HuH-7 (cell line): ENCODE measurements at places on chromosomes 5 and 9.

DNA sequence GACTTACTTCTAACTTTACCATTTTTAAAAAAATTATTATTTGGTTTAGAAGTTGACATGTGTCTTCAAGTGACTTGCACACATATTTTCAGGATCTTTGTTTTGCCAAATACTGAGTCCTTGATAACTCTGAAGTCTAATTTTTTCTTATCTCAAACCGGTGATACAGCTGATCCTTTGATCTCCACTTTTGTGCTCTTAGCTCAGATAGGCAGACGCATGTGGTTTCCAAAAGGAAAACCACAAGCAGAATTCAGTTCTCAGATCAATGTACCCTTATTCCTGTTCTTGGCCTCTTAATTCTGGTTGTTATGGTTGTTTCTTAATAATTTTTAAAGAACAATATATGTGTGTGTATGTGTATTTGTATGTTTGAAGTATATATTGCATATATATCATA, 238.3 kb upstream of the EDIL3 start:
- no peak for DNase-seq

DNA sequence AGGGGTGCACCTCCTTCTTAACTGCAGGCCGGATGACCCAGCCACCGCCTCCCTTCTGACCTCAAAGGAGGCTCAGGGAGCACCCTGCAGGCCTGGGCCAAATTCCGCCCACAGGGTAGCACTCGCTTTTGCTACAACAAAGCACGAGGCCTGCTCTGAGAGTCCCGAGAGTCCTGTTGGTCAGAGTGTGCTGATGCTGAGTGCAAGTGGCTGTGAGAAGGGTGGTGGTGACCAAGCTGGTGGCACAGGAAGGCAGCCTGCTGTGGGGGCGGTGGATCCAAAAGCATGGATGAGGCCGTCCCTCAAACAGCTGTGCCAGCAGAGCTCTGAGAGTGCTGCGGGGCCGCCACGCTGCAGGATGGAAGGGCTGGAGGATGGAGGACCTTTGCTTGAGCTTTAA, 101.8 kb downstream of the AK8 start:
- no peak for DNase-seq

DNA sequence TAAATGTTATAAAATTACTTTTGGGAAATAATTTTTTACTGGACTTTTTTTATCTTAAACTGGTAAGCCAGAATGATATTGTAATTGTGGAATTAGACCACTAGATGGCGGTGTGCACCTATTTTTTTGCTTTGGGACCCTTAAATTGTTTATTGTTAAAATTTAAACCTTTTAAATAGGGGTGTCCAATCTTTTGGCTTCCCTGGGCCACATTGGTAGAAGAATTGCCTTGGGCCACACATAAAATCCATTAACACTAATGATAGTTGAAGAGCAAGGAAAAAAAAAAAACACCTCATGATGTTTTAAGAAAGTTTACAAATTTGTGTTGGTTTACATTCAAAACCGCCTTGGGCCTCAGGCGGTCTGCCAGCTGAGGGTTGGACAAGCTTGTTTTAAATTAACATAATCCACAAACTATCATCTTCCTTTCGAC, 28.4 kb upstream of the GADD45G start:
- DNase-seq: no peak

DNA sequence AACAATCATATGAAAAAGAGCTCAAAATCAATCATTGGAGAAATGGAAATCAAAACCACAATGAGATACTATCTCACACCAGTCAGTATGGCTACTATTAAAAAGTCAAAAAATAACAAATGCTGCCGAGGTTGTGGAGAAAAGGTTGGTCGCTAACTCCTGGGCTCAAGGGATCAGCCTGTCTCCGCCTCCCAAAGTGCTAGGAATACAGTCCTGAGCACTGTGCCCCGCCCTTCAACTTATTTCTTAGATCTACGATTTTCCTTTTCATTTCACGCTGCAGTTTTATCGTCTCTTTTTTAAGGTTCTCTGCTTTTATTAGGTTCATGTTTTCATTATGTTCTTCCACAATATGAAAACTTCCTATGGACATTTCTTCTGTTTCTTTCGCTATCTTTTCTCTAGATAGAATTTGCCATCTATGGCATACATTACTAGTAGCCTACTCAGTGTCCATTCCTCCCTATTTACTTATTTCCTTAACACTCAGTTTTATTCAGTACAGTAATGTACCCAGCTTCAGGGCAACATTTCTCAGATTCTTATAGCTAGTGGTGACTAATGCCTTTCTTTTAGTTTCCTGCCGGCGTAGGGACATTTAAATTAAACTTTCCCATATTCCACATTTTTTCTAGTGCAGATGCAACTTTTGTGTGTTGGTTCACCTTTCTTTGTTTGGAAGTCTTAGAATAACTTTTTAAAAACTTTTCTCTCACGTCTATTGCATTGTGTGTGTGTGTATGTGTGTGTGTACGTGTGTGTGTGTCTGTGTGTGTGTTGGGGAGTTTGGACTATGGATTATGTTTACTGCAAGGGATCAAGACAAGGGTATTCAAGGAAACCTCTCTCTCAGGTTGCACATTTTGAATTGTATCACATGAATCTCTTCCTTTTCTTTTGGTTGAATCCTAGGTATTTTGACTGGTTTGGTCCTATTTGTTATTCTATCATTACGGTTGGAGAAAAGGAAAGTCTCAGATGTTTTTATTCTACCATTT, 21.6 kb upstream of the FBN2 start:
- DNase-seq: no peak

DNA sequence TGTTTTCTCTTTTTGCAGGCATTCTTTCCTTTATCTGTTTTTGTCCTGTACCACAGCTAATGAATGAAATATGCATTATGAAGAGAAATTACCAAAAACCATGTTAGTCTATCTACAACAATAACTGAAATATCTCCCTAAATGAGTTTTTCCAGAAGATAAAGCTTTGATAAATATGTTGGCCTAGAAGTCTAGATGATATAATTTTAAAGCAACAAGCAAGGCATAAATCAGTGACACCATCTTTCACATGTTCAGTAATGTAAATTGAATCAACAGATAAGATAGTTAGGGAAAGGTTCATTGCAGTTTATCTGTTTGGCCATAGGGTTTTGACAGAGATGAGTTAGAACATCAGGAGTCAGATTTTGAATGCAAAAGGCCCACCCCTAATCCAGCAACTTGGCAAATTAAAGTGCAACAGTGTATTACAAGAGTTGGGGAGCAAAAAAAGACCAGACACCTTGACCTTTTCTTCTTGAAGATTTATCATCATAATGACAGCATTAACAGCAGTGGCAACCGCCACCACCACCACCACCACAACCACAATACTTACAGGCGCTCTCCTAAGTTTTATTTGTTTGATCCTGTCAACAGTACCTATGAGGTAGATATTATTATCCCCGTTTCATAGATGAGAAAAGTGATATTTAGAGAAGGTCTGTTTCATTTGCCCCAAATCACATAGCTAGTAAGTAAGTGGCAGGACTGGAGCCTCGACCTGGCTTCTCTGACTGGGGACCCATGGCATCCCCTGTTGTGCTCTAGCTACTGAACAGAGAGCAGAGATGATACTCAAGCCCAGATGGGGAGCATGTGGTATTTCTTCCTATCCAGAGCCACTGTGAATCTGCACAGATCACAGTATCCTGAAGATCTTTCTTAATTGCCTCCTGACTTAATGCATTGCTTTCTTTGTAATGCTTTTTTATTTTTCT, 122.8 kb upstream of the DHFR start:
- no peak for DNase-seq

DNA sequence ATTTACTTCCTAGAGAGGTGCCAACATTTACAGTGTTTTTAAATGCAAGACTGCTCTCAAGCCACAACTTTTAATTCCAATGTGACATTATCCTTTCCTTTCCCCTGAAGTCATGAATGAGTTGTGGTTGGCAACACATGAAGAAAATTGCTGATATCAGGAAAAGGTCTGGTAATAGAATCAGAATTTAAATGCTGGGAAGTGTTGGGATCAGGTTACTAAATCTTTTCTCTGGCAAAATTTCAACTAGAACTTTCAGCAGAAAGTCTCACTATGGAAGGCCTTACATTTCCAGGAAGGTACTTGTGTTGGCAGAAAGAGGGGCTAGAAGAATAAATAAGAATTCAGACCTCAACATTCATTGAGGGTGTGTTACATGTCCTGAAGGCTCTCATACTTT, 10.6 kb upstream of the SLC44A1 start:
- no peak for DNase-seq

DNA sequence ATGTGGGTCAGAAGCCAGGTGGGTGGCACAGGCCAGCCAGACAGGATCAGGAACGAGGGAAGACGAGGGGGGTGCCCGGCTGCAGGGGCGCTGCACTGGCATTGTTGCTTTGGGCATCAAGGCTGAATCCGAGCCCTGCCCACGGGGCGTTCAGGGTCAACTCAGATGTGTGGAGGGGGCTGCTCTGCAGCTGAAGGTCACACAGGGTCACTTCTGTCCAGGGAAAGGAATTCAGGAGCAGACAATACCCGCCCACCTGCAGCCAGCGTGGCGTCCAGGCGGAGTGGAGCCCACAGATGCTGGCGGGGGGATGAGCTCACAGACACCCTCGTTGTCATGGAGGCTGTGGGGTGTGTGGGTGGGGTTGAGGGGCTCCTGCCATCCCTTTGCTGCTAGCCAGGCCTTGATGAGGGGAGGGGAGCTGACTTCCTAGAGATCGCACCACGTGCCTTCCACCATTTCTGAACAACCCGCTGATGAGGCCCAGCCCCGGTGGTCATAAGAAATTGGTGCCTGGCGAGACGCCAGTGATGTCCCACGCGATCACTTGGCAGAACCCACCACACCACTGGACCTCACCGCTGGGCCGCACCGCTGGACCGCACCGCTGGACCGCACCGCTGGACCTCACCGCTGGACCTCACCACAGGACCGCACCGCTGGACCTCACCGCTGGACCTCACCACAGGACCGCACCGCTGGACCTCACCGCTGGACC, 31.2 kb downstream of the MRPL36 start:
- no peak for DNase-seq

- DNase-seq: peak; percentile 99
Observed at GRCh38 chr9:123360161-123361085, 4.4 kb downstream of the CRB2 start.

DNA sequence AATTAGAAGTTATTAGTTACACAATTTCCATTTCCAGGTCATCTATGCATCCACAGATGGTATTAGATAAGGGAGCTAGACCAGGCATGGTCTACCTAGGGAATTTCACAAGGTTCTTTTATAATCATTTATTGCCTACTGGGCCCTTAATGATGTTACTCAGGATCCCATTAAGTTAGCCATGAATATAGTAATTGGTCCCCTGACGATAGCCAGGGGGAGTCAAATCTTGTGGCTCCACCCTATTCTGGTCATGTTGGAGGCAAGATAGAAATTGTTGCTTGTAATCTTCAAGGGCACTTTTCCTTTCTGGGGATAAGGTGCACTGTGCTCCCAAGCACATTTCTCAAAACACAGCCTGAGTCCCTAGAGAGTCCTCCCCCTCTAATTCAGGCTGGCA, 14.1 kb upstream of the ELL2 start:
- DNase-seq: no peak

DNA sequence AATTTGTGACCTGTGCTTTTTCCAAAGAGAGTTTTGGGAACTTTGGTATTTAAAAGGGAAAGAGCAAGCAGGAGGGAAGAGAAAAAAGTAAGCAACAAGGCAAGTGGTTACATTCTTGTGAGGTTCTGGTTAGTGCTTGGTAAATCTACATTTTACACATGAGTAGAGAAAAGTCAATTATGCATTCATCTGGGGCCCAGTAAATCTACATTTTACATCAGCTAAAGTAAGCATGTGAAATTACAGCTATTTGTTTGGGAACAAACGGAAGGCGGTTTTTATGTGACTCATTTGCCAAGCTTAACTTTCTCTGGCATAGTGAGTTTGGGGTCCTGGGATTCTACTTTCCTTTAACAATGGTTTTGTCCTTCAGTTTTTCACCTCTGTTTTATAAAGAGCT, 102.2 kb downstream of the SNX18 start:
- no peak for DNase-seq

GRCh38 chr5:10590226-10590999, 26.5 kb downstream of the ANKRD33B start:
- DNase-seq: no peak

DNA sequence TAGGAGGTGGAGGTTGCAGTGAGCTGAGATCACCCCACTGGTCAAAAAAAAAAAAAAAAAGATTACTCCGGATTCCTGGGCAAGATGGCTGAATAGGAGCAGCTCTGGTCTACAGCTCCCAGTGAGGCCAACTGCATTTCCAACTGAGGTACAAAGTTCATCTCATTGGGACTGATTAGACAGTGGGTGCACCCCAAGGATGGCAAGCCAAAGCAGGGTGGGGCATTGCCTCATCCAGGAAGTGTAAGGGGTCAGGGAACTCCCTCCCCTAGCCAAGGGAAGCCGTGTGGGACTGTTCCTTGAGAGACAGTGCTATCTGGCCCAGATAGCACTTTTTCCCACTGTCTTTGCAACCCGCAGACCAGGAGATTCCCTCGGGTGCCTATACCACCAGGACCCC, 70.7 kb downstream of the CARTPT start:
- no peak for DNase-seq

GRCh38 chr5:21774801-21775200, 1078.3 kb downstream of the CDH12 start:
- no peak for DNase-seq

DNA sequence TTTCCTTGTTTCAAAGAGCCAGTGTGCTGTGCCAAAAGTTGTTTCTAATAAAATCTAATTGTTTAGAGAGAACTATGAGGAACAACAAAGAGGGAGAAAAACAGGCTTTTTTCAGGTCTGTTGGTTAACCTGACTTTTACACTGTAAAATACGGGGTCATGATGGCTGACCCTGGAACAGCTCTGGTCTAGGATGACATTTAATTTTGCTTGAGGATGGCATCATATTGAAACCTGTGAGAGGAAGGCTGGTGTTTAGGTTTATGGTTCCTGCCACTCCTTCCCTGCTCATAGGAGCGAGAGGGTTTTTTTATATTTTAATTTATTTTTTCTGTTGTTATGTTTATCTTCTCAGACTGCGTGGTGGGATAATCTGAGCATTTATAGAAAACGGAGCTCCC, 327.6 kb downstream of the KDM4C start:
- DNase-seq: no peak

GRCh38 chr9:14358523-14358922, 44.6 kb upstream of the NFIB start:
- DNase-seq: no peak

- DNase-seq: no peak
Observed at GRCh38 chr9:70534061-70534460, 119.6 kb upstream of the KLF9 start.

- DNase-seq: no peak
Observed at GRCh38 chr9:82829818-82830217, 233.1 kb downstream of the RASEF start.
